Fibroblast of lung (primary cell): ENCODE measurements at places on chromosomes 6 and 20. TPM values are rescaled to one million over a fixed set of nuclear protein-coding genes. Genes with fewer than 3 reads are reported as not detected.

DNA sequence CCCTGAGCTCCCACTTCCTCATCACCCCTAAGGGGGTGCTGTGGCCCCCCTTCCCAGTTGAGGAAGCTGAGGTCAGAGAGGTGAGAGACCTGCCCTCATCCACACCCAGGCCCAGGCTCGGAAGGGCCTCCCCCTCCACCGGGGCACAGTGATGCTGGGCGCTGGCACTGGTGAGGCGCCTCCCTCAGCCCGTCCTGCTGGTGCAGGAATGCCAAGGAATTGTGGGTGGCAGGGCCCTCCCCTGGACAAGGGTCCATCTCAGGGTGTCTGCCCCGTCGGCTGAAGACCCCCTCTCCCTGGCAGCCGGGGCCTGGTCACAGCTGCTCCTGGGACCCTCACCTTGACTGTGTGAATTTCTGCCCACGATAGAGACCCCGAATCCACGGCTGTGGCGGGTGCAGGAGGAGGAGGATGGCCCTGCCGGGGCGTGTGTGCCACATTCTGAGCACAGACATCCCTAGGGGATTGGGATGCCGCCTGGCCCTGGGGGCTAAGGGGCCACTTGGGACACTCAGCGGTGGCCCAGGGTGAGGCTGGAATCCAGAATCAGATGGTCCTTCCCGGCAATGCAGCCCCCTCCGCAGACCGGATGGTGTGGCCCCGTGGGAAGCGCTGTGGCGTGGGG is 70.2 kb upstream of the GATA5 start:
- no peak for DNase-seq

DNA sequence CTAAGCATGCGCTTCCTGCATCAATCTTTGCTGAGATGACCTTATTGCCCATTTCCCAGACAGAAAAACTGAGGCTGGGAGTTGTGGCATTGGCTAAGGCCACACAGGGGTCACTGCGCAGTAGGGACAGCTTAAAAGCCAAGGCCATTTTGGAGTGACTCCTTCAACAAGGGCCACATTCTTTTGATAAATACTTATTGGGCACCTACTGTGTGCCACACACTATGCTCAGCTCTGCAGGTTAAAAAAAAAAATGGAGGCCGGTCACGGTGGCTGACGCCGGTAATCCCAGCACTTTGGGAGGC is 108.6 kb downstream of the CEBPB start:
- DNase-seq, result no peak

- peak; percentile 58 for DNase-seq
These were observed 13.1 kb upstream of the TCP11 start for GRCh38 chr6:35154262-35154661.

DNA sequence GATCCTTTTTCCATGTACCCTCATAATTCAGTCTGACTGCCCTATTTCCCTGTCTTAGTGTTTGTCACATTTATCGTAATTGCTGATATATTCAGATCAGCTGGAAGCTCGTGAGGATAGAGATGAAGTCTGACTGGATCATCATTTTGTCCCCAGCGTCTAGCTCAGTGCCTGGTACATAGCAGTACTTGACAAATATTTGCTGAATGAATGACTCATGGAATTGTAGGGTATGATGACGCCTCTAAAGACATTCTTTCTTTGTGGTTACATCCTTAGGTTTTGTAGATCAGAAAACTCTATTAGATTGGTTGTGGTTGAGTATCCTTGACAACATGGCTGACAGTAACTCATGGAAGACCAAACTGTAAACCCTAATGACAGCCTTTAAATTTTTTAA is 68.9 kb downstream of the MTHFD1L start:
- DNase-seq, result peak; percentile 37

The GJA10 gene
- not detected in 2 replicates for polyA plus RNA-seq

The LY6G6D gene
- not detected in 2 replicates for polyA plus RNA-seq

The ABHD16B gene
- polyA plus RNA-seq, result not detected in 2 replicates

The SLC32A1 gene
- polyA plus RNA-seq, result not detected in 2 replicates

The TRIM31 gene
- polyA plus RNA-seq, result not detected in 2 replicates
